ENCODE measurements at places on chromosomes 2 and 18. TPM values are rescaled to one million over a fixed set of nuclear protein-coding genes. Genes with fewer than 3 reads are reported as not detected.

GRCh38 chr2:199136681-199137080, 321.1 kb downstream of the SATB2 start:
- no peak for DNase-seq

- no peak for DNase-seq
These were observed 36.7 kb upstream of the SPAG16 start for GRCh38 chr2:213247566-213247965.

GRCh38 chr2:71277536-71278103, 50.7 kb upstream of the PAIP2B start:
- peak; percentile 71 for DNase-seq

DNA sequence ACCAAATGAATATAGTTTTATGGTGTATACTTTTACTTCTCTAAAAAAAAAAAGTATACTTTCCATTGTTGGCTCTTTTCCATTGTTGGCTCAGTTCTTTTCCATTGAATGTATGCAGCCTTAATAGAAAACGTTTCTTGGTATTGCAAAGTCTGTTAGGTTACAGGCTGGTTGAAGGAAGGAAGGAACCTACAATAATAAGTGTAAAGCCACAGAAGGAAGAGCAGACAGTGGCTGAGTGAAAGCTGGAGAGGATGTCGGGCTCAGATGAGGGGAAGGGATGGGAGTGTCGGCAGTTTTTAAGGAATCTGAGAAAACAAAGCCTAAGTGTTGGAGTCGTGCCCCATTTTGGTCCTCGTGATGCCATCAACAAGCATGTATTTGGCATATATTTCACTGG, 6.8 kb downstream of the COPS8 start:
- DNase-seq, result no peak

GRCh38 chr2:119179202-119179601, 20.7 kb upstream of the C1QL2 start:
- DNase-seq, result no peak

DNA sequence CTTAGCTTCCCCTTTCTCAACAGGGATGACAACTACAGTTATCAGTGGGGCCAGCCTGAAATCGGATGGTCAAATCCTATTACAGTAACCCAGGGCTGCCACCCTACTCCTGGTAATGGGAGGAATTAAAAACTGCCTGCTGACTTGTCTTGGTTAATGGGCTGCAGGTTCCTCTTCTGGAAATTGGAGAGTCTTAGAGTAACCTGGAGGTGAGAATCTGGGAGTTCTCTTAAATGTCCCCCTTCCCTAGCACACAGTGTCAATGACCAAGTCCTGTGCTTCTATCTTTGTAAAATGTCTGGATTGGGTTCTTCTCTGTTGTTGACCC, 113.1 kb downstream of the DDX1 start:
- no peak for DNase-seq

The KCNG2 gene
- not detected for total RNA-seq

- DNase-seq, result no peak
These were observed 73.2 kb downstream of the CERS6 start for GRCh38 chr2:168529054-168529833.

GRCh38 chr2:25044011-25044410, 2.1 kb downstream of the EFR3B start:
- DNase-seq, result no peak

DNA sequence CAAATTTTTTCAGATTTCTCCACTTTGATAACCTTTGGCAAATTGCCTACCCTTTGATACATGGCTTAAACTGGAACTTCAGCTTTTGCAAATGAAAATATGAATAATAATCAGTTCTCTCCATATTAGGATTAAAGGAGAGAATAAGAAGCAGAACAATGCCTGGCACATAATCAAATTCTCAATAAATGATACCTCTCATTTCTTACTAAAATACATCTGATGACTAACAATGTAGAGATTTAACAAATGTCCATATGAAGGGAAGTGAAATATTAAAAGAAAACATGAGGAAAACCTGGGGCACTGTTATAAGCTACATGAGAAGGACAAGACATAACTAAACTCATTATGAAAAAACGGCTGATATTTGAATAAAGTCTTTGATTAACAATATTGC, 1103.6 kb downstream of the LRP1B start:
- no peak for DNase-seq

The PPM1G gene
- 163 TPM for total RNA-seq

DNA sequence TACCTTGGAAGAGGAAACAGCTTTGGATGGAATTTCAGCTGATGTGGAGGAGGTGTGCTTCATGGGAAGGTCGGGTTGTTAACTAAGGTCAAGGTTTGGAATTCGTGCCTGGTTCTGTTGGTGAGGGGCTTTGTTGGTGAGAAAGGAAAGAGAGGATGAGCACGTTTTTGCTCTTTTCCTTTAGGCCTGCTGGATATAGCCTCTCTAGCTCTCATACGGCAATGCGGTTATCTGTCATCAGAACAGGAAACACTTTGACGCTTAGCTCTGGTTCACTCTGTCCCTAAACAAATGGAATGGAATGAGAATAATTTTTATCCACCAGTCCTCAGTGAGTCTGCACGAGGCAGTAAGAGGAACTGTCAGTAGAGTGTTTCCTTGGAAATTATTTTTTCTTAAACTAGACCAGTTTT, 169.7 kb upstream of the NOSTRIN start:
- DNase-seq, result no peak
